ENCODE measurements at places on chromosomes 2 and 18.

GRCh38 chr2:28420722-28421121, 28.1 kb downstream of the FOSL2 start:
- no peak for ATAC-seq

- ATAC-seq: peak; percentile 6
These were observed 134.7 kb downstream of the ACOXL start for GRCh38 chr2:110867078-110867477.

GRCh38 chr18:70423120-70423519, 134.3 kb downstream of the SOCS6 start:
- ATAC-seq: no peak

GRCh38 chr2:17301437-17301836, 216.8 kb downstream of the RAD51AP2 start:
- ATAC-seq: no peak

- no peak for ATAC-seq
These were observed 326.9 kb upstream of the UBE2E3 start for GRCh38 chr2:180653481-180653880.

DNA sequence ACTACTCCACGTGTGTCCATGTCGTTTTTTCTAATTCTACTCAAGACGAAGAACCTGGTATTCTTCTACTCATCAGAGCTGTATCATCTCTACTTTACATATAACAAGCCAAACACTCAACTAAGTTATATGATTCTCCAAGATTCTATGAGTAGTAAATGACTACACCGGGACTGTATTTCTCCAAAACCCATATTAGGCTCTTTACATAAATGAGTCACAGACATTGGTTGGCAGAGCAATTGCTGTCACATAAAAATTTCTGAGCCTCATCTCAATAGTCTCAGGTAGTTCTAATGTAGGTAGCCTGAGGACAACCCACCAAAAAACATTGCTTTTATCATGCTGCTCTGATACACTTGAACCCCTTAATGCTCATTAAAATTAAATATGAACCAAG, 1092.3 kb upstream of the NXPH2 start:
- no peak for ATAC-seq

GRCh38 chr2:240963868-240964703, 34.3 kb upstream of the SNED1 start:
- ATAC-seq: no peak

DNA sequence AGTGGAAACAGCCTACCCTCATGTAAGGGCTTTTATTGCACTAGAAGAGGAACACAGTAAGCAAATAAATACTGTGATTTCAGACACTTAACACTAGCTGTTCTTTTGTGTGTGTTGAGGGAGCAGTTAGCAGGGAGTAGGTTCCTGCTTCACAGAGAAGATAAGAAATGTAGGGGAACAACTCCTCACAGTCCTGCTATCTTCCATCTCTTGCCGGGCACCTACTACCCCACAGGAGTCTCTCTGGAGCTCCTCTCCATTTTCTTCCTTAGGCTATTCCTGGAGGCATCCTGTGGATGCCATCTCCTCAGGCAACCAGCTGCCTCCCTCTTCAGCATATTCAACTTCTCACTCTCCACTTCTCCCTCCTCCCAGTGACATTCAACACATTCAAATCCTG, 145.0 kb downstream of the SRBD1 start:
- no peak for ATAC-seq

GRCh38 chr2:239008677-239009588, 161.0 kb downstream of the TWIST2 start:
- no peak for ATAC-seq

DNA sequence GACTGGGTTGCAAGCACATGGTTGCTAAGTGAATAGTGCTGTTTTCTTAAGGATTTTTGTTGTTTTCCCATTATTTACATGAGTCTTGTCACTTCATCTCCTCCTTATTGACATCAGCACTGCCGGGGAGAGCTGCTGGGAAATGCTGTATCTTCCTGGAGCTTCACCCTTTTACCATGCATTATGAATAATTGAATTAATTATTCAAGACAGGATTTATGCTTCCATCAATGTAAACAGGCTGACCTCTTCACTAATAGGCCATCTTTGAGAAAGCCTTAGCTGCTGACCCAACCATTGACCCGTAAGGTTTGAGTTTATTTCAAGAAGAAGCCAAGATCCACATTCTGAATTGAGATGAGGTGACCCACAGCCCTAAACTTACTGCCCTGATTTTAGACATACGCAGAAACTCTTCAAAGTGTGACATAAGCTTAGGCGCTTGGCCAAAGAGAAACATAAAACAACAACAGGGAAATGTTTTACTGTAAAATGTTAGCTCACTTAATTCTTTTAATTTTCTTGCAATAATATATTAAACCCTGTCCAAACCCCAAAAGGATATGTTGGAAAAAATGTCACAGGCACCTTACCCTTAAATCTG, 365.5 kb upstream of the SYT4 start:
- ATAC-seq: no peak

DNA sequence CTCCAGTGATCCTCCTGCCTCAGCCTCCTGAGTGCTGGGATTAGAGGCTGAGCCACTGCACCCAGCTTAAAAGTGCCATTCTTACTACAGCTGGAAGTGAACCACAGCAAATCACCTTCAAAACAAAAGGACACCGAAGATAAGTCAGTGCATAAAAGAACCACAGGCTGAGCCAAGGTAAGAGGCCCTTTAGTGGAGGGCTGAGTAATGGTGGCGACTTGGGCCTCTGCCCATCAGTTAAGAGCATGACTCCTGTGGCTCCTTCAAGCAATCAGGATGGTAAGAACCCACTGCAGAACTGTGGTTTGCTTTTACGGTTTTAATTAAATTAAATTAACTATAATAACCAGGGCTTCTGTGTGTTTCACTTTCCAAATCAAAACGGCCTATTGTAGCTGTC, 75.1 kb downstream of the CTAGE1 start:
- no peak for ATAC-seq

DNA sequence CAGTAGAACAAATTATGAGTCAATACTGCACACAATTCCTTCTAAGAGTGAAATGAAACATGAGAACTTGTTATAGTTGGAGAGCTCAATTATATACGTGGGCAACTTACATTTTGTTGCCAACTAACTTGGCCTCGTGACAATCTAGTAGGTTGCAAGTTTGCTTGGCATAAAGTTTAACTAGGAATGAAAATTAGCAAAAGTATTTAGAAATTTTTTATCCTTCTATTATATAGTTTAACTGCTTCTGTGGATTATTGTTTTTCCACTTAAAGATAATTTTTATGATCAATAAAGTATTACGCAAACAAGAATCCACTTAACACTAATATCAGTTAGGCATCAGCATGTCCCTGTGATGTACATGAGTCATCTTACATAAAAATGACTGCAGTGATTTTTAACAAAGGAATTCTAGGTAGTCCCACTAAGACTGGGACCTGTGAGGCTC, 41.1 kb downstream of the FAM124B start:
- no peak for ATAC-seq

DNA sequence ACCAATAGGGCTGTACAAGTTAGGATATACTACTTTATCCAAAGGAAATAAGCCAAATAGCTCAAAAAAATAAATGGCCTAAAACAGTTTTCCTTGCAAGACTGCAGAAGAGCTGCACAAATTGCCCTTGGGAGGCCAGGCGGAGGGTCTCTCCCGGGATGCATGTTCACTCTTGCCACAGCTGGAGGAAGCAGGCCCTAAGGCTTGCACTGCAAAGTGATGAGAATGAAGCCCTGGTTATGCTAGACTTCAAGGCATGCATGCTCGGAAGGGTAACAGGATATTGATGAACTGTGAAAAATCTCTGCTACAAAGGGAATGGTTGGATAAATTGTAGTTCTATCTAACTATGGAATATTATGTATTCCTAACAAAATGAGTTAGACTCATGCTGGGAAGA, 27.5 kb upstream of the LDLRAD4 start:
- no peak for ATAC-seq

DNA sequence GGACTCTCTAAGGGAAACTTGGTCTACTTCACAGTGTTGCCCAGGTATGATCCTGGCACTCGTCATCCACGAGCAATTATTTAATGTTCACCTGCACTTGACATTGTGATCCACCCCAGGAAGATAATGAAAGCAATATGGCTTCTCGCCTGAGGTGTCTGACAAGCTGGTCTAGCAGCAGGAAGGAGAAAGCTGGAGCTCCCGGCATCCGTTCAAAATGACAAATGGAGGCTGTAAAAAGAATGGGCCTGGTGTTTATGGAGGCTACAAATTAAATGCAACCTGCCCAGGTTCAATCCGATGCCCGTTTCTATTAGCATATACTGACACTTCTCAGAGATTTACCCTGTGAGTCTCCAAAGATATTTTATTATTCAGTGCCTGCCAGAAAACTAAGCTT, 317.6 kb downstream of the CTNNA2 start:
- ATAC-seq: no peak

- ATAC-seq: no peak
These were observed 30.8 kb downstream of the WDFY1 start for GRCh38 chr2:223914324-223914723.

DNA sequence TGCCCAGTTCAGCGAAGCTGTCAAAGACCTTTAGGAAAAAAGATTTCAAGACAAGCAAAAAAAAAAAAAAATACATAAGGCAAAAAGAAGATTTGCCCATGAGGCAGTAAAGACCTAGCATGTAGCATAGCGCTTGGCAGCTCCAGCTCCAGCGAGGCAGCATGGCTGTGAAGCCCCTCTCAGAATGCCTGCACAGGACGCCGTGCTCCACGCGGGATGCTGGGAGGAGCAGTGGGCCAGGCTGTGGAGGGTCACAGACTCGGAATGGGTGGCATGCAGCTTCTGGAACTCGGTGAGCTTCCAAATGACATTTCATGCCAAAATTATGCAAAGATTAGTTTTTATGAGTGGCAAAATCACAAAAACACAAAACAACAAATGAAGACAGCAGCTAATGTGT, 267.3 kb downstream of the ZNF516 start:
- ATAC-seq: no peak

DNA sequence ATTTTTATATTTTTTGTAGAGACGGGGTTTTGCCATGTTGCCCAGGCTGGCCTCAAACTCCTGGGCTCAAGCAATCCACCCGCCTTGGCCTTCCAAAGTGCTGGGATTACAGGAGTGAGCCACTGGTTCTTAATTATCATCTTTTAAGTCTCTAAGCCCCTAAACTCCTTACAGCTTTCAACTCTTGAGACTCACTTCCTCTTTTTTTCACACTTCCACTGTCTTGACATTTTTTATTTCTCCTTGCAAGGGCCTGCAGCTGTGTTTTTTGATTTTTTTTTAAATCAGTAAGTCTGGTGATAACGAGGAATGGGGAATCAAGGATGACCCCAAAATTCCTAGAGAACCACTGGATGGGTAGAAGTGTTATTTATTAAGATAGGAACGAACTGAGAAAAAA, 8.6 kb upstream of the ABCB11 start:
- ATAC-seq: no peak

GRCh38 chr2:120709608-120710041, 26.0 kb upstream of the GLI2 start:
- ATAC-seq: no peak

- no peak for ATAC-seq
These were observed 563.6 kb upstream of the CDH2 start for GRCh38 chr18:28740575-28740974.

DNA sequence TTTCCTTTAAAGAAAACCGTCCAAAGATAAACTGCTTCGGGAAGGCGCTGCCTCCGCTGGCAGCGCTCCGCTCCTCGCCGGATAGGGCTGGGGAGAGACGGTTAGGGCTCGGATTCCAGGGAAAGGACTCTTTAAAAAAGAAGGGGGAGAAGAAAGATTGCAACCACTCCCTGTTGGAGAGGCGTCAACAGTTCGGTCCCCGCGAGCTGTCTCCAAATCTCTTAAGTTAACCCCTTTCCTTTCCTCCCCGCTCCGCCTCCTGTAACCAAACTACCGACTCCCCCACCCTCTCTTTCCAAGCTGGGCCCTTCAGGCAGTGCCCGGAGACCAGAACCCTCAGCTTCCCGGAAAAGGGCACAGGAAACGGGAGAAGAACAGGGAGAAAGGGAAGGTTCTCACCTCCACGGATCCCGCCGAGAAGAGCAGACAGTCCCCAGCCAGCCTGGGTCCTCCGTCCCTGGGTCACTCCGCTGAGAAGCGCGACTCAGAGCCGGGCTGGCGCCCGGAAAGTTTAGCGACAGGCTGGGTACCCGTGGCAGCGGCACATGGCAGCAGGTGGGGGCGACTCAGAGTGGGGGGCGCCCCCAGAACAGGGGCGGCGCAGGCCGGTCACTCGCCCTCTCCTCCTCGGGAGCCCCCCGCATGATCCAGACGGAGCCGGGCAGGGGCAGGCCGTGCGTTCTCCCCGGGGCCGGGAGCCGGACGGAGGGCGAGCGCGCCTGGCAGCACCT, 675 bp downstream of the FZD5 start:
- ATAC-seq: peak; percentile 34

- no peak for ATAC-seq
These were observed 93.3 kb downstream of the THSD7B start for GRCh38 chr2:136858656-136859055.

GRCh38 chr18:10750191-10751035, 224.6 kb downstream of the NAPG start:
- ATAC-seq: no peak

GRCh38 chr18:3930126-3931012, 480.4 kb downstream of the TGIF1 start:
- no peak for ATAC-seq

DNA sequence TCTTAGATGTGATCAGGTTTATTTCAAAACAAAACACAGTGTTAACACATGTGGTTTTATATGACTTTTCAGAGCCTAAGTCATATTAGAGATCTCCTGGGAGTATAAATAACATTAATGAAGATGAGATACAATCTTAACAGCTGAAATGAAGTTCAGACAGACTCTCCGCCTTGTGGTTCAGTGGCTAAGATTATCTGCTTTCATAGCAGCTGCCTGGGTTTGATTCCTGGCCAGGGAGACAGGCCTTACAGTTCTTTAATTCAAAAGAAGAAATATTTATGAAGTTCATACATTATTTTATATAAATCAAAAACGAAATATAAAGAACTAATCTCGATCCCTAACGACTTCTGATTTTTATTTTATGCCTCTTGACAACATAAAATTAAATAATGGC, 35.2 kb upstream of the TTC32 start:
- ATAC-seq: no peak

DNA sequence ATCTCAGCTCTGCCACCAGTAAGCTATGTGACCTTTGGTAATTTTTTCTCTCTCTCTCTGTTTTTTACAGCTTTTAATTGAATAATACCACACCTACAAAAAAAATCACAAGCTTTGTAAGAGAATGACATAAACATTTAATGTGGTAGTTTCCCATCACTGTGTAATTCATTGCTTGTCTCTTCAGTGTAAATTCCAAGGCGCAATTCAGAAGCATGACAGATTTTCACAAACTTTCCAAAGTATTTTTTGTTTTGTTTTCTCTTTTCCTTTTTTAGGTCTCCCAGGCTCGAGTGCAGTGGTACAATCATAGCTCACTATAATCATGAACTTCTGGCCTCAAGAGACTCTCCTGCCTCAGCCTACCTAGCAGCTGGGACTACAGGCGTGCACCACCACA, 25.0 kb upstream of the PPM1B start:
- no peak for ATAC-seq

GRCh38 chr2:197324801-197325200, 14.2 kb upstream of the ANKRD44 start:
- no peak for ATAC-seq

All from stimulated activated memory B cell treated with anti-CD40 and anti-IgM and Interleukin-4, amounts not matched to agents 10 μg/mL and 1 μg/mL and 100 μg/mL, for 72 hours (primary cell).